ENCODE measurements at places on chromosomes 12 and 14. TPM values are rescaled to one million over a fixed set of nuclear protein-coding genes. Genes with fewer than 3 reads are reported as not detected.

Gene FOXN4
- total RNA-seq = 3.4 TPM

Gene RHOF
- total RNA-seq = 19.2 TPM

Gene DIO3
- total RNA-seq = 4.1 TPM

Gene GPHB5
- not detected for total RNA-seq

Gene GSKIP
- total RNA-seq = 56.3 TPM

Gene PLD4
- 3.1 TPM for total RNA-seq

Gene ACTR6
- total RNA-seq = 43.8 TPM

Gene SRRM4
- 21.8 TPM for total RNA-seq

Gene KRT78
- 2.6 TPM for total RNA-seq

Gene RCOR1
- 23.3 TPM for total RNA-seq

Gene INHBE
- total RNA-seq = not detected

Gene OR10P1
- total RNA-seq = not detected

Gene PPP1R36
- 1.5 TPM for total RNA-seq

Gene ARHGEF25
- total RNA-seq = 53.5 TPM

Gene HOXC4
- not detected for total RNA-seq

Gene MYH6
- total RNA-seq = 0.49 TPM

Gene CLEC4D
- 0.55 TPM for total RNA-seq

Gene C3AR1
- 2.0 TPM for total RNA-seq

Gene CLEC2A
- 1.1 TPM for total RNA-seq

Gene EAPP
- 91.2 TPM for total RNA-seq

Gene DBX2
- total RNA-seq = 0.22 TPM

Gene GUCY2C
- total RNA-seq = 0.11 TPM

Data from camera-type eye (tissue), 1 donor.